IMR-90 (cell line): ENCODE measurements at places on chromosomes 3 and 15. TPM values are rescaled to one million over a fixed set of nuclear protein-coding genes. Genes with fewer than 3 reads are reported as not detected.

Gene SLC28A1
- total RNA-seq: not detected in 2 replicates

Gene A4GNT
- total RNA-seq: not detected in 2 replicates

Gene NIT2
- 12.4 and 13.3 TPM in 2 replicates for total RNA-seq

Gene ACP3
- total RNA-seq: 0.28 and 0.54 TPM in 2 replicates

Gene STRA6
- not detected in 2 replicates for total RNA-seq

Gene RAB5A
- 46.4 and 82.8 TPM in 2 replicates for total RNA-seq

Gene CSPG5
- total RNA-seq: under 0.01 TPM in 2 replicates

Gene ILDR1
- not detected in 2 replicates for total RNA-seq

Gene LIPC
- total RNA-seq: under 0.01 TPM in 1 of 2 replicates, not detected in the other

- no peak overlapping the region for H3K4me3 ChIP-seq
- no peak overlapping the region for H3K27ac ChIP-seq
- no peak for DNase-seq
- H3K27me3 ChIP-seq: no peaks in the 10 kb centered on the region
- H3K4me1 ChIP-seq: no peaks in the 10 kb centered on the region
These were observed 107.4 kb upstream of the MLF1 start for GRCh38 chr3:158463556-158463955.

DNA sequence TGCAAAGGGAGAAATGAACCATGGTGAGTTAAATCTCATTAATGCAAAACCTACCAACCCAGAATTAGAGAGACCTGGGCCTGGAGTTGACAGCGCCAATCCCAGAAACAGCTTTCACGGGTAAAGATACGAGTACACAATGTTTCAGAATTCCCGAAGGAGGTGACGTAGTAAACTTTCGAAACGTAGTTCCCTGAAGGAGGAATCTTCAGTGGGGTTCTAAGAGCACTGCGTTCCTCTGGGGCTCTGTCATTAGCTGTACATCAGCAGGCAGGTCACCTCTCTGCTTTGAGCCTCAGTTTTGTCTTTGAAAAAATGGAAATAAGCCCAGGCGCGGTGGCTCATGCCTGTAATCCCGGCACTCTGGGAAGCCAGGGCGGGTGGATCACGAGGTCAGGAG lies 152.3 kb downstream of the XXYLT1 start:
- no peak overlapping the region for H3K4me3 ChIP-seq
- H3K36me3 ChIP-seq: no peaks in the 10 kb centered on the region
- no peak for DNase-seq
- H3K4me1 ChIP-seq: peaks cover 16% of the 10 kb centered on the region
- H3K27me3 ChIP-seq: no peaks in the 10 kb centered on the region

GRCh38 chr3:130686833-130687232 lies 59.8 kb downstream of the PIK3R4 start:
- peaks cover 20% of the 10 kb centered on the region for H3K36me3 ChIP-seq
- no peaks in the 10 kb centered on the region for H3K27me3 ChIP-seq
- no peak overlapping the region for H3K4me3 ChIP-seq
- DNase-seq: no peak
- no peaks in the 10 kb centered on the region for H3K4me1 ChIP-seq

DNA sequence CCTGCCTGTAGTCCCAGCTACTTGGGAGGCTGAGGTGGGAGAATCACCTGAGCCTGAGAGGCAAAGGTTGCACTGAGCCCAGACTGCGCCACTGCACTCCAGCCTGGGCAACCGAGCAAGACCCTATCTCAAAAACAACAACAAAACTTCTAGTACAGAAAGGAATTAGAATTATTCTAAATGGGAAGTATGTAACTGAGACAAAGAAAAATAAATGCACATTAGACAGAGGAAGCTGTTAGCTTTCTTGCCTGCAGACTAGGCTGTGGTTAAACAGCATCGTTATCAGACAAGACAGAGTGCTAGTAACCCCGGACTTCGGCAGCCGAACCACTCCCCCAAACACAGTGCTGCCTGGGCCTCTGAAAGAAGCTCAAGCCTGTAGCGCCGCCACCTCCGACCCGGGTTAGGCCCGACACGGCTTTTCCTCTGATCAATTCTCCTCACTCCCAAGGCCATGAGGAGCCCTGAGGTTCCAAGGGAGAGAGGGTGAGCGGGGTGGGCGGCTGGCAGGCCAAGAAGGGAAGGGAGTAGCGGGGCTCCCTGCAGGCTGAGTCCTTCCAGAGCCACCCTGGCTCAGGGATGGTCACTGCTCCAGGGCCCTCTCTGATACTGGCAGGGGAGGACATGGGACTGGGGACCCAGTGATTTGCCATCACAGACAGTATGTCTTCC lies 44.8 kb upstream of the MUC4 start:
- no peaks in the 10 kb centered on the region for H3K4me1 ChIP-seq
- no peak for DNase-seq
- H3K36me3 ChIP-seq: no peaks in the 10 kb centered on the region
- peaks cover 8% of the 10 kb centered on the region; the same call in 1 of the 2 replicates for H3K27me3 ChIP-seq
- H3K4me3 ChIP-seq: no peak overlapping the region

DNA sequence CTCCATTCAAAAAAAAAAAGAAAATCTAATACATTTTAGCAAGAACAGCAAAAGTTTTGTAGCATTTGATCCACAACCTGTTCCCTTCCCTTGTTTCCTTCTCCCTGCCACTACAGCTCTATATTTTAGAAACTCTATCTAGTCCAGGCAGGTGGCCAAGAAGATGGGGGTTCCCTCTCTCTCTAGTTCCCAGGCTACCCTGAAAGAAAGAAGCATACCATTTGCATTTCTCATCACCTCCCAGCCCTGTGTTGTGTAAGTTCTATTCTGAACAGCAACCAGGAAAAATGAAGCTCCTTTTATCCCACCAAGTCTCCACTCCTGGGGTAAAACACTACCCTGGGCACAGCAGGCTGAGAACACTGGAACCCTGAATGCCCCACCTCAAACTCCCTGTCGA lies 100.0 kb downstream of the PCCB start:
- peak overlapping the region; percentile 99 for H3K27ac ChIP-seq
- H3K36me3 ChIP-seq: peaks cover 2% of the 10 kb centered on the region
- DNase-seq: peak; percentile 98
- peaks cover 10% of the 10 kb centered on the region for H3K4me1 ChIP-seq
- H3K27me3 ChIP-seq: no peaks in the 10 kb centered on the region

DNA sequence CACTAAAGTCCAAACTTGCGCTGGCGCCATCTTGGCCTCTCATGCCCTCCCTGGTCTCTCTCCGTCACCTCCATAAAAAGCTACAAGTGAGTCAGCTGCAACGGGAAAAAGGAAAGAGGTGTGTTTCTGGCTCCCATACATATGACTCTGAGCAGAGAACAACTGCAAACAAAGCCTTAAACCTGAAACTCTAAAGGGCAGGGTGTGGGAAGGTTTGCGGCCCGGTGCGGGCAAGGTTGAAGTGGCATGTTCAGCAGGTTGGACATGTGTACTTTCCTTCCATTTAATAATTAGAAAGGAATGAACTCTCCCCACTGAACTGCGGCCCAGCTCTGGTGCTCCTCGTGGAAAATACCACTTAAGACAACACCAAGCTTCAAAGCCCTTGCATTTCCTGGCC lies 59.0 kb upstream of the PPARG start:
- no peaks in the 10 kb centered on the region for H3K36me3 ChIP-seq
- peaks cover 4% of the 10 kb centered on the region; the same call in 1 of the 2 replicates for H3K4me1 ChIP-seq
- H3K4me3 ChIP-seq: no peak overlapping the region
- H3K27ac ChIP-seq: no peak overlapping the region

DNA sequence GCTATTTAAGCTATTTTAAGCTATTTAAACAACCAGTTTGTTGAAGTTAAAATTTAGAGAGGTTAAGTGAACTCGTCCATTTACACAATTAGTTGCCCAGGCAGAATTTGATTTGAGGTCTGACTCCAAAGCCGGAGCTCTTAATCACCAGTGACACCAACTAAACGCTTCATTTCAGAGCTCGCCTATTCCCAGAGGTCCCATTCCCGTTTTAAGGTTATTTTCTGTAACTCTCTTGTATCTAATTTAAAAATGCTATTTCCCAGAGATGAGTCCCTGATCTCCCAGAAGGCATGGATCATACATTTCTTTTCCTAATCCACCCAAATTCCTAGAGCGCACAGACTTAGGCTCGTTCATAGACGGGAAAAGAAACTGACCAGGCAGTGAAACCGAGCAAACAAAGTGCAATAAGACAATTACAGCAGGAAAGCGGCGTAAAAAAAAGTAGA lies 904 bp upstream of the MCTP2 start:
- DNase-seq: no peak
- H3K27me3 ChIP-seq: no peaks in the 10 kb centered on the region
- H3K36me3 ChIP-seq: no peaks in the 10 kb centered on the region
- H3K4me1 ChIP-seq: peaks cover 3% of the 10 kb centered on the region

- H3K4me3 ChIP-seq: peak overlapping the region; percentile 13; the same call in 1 of the 2 replicates
- no peak overlapping the region for H3K27ac ChIP-seq
- DNase-seq: no peak
- peaks cover 54% of the 10 kb centered on the region for H3K27me3 ChIP-seq
- no peaks in the 10 kb centered on the region for H3K36me3 ChIP-seq
These were observed 251.1 kb downstream of the TJP1 start for GRCh38 chr15:29570948-29571791.

GRCh38 chr15:86399041-86399954 lies 319.6 kb downstream of the AGBL1 start:
- no peak overlapping the region for H3K27ac ChIP-seq
- H3K4me1 ChIP-seq: no peaks in the 10 kb centered on the region
- DNase-seq: no peak
- no peaks in the 10 kb centered on the region for H3K27me3 ChIP-seq

- H3K4me1 ChIP-seq: no peaks in the 10 kb centered on the region
- no peak overlapping the region for H3K27ac ChIP-seq
- no peaks in the 10 kb centered on the region for H3K36me3 ChIP-seq
- no peak overlapping the region for H3K4me3 ChIP-seq
- no peak for DNase-seq
- H3K27me3 ChIP-seq: no peaks in the 10 kb centered on the region
These were observed 190.0 kb downstream of the FHIT start for GRCh38 chr3:61061092-61061723.

DNA sequence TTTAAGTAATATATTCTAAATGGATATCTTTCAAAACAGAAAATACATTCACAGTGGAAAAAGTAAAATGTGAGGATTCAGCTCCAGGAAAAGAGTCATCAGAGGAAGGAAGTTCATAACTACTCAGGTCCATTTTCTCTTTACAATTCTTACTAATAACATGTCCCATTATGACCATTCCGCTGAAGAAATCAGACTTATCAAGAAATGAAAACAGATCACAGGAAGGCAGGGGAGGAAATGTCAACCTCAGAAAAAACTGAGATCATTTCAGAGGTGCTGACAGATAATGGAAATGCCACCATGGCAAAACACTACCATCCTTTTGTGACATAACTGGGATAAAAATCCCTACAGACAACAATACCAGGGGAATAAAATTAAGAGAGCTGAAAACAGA lies 139.5 kb downstream of the MAGI1 start:
- H3K4me3 ChIP-seq: no peak overlapping the region
- H3K27me3 ChIP-seq: no peaks in the 10 kb centered on the region
- H3K27ac ChIP-seq: no peak overlapping the region
- peaks cover 2% of the 10 kb centered on the region for H3K4me1 ChIP-seq
- no peak for DNase-seq
- no peaks in the 10 kb centered on the region for H3K36me3 ChIP-seq

- no peaks in the 10 kb centered on the region for H3K36me3 ChIP-seq
- DNase-seq: no peak
- no peak overlapping the region for H3K27ac ChIP-seq
- peaks cover 46% of the 10 kb centered on the region for H3K27me3 ChIP-seq
These were observed 13.1 kb upstream of the PLA2G4D start for GRCh38 chr15:42107473-42107872.

- no peaks in the 10 kb centered on the region for H3K4me1 ChIP-seq
- no peaks in the 10 kb centered on the region for H3K27me3 ChIP-seq
- H3K36me3 ChIP-seq: no peaks in the 10 kb centered on the region
- no peak overlapping the region for H3K27ac ChIP-seq
These were observed 370.5 kb downstream of the CTNNB1 start for GRCh38 chr3:41569632-41570305.

GRCh38 chr15:63899193-63899592 lies 65.4 kb upstream of the HERC1 start:
- no peak overlapping the region for H3K4me3 ChIP-seq
- H3K27me3 ChIP-seq: peaks cover 25% of the 10 kb centered on the region
- H3K27ac ChIP-seq: no peak overlapping the region
- H3K36me3 ChIP-seq: no peaks in the 10 kb centered on the region

GRCh38 chr15:85723960-85724945 lies 70.5 kb downstream of the KLHL25 start:
- H3K36me3 ChIP-seq: peaks cover 31% of the 10 kb centered on the region
- H3K4me1 ChIP-seq: peaks cover 6% of the 10 kb centered on the region
- no peak overlapping the region for H3K4me3 ChIP-seq
- DNase-seq: no peak
- no peaks in the 10 kb centered on the region for H3K27me3 ChIP-seq

GRCh38 chr3:171013822-171014748 lies 12.4 kb downstream of the SLC2A2 start:
- H3K27me3 ChIP-seq: no peaks in the 10 kb centered on the region
- DNase-seq: no peak
- H3K4me3 ChIP-seq: no peak overlapping the region
- H3K27ac ChIP-seq: no peak overlapping the region
- no peaks in the 10 kb centered on the region for H3K4me1 ChIP-seq

DNA sequence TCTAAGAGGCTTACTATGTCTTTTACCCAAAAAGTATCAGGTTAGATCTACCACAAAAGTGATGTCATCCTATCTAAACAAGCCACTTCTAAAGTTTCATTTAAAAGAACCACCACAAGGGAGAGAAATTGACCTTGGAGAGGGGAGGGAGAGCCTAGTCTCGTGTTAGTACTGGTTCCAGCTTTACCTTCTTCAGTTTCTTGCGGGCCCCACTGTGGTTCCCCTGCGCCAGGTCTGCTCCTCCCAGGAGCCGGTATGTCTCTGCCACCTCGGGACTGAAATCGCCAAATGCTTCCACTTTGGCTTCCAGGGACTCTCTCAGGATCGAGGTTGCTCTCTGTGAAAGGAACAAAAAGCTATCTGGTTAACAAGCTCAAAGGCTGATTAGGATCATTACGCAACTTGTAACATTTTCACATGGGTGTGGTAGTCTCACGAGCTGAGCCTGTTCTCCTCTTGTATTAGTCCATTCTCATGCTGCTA lies 51.1 kb downstream of the SYNM start:
- peak; percentile 65 for DNase-seq
- no peak overlapping the region for H3K4me3 ChIP-seq
- H3K27me3 ChIP-seq: no peaks in the 10 kb centered on the region
- H3K27ac ChIP-seq: no peak overlapping the region
- H3K4me1 ChIP-seq: peaks cover 14% of the 10 kb centered on the region

DNA sequence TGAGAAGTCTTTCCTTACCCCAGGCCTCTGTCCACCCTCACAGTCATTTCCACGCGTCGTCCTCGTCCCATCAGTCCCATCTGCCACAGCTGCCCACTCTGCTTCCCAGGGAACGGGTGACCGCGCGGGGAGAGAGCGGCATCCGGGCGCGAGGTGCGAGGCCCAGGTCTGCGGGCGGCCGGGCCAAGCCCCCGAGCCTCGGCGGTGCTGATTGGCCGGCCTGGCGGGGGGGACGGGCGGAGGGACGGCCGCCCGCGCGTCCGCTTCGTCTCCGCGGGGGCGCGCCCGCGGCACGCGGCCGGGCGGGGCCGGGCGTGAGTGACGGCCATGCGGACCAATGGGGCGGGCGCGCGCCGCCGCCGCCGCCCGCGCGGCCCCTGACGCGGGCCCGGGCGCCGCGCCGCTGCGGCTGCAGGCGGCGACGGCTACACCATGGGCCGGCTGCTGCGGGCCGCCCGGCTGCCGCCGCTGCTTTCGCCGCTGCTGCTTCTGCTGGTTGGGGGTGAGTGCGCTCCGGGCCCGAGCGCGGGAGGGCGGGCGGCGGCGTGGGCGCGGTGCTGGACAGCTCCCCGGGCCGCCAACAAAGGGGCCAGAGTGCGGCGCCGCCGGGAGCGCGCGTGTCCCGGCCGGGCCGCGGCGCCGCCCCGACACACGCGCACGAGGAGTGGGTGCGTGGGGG lies at the start of gene PODXL2:
PODXL2 (plus strand) TSS at position 398 of the 679 bp plus-strand sequence; CDS start at position 433, 35 bp downstream.
- DNase-seq: peak; percentile 52
- H3K36me3 ChIP-seq: no peaks in the 10 kb centered on the region
- no peak within 1 kb of the TSS for H3K27ac ChIP-seq
- peak within 1 kb of the TSS; percentile 35 for H3K4me3 ChIP-seq
- H3K27me3 ChIP-seq: peaks cover 41% of the 10 kb centered on the region
- peaks cover 3% of the 10 kb centered on the region; the same call in 1 of the 2 replicates for H3K4me1 ChIP-seq
